ENCODE measurements at places on chromosomes 16 and 17. TPM values are rescaled to one million over a fixed set of nuclear protein-coding genes. Genes with fewer than 3 reads are reported as not detected.

TSPOAP1 gene
- 8.4 TPM for polyA plus RNA-seq

HID1 gene
- polyA plus RNA-seq: 0.34 TPM

ACSM2A gene
- not detected for polyA plus RNA-seq

KCNG4 gene
- not detected for polyA plus RNA-seq

SLFN14 gene
- polyA plus RNA-seq: 0.10 TPM

TBC1D3G gene
- polyA plus RNA-seq: not detected

C1QL1 gene
- 0.20 TPM for polyA plus RNA-seq

CACNA1G gene
- not detected for polyA plus RNA-seq

- H3K27ac ChIP-seq: peak overlapping the region; percentile 90
- H3K27me3 ChIP-seq: peaks cover 18% of the 10 kb centered on the region
- peak overlapping the region; percentile 74 for H3K4me3 ChIP-seq
- peak; percentile 64 for DNase-seq
Observed at GRCh38 chr17:78798695-78799559, 16.9 kb upstream of the CYTH1 start.

GRCh38 chr17:8946476-8946875 lies 19.0 kb downstream of the PIK3R5 start:
- peaks cover 82% of the 10 kb centered on the region for H3K4me1 ChIP-seq
- peaks cover 18% of the 10 kb centered on the region for H3K36me3 ChIP-seq
- DNase-seq: no peak
- peak overlapping the region; percentile 72 for H3K4me3 ChIP-seq
- H3K27ac ChIP-seq: peak overlapping the region; percentile 91

GRCh38 chr17:43907425-43907981 lies at the start of gene MPP2:
MPP2 (minus strand) TSS chr17:43907536; CDS start chr17:43904460, 3,076 bp downstream.
- H3K27me3 ChIP-seq: peaks cover 23% of the 10 kb centered on the region
- no peak for DNase-seq
- peak within 1 kb of the TSS; percentile 69 for H3K4me3 ChIP-seq
- peak within 1 kb of the TSS; percentile 26 for H3K27ac ChIP-seq
- H3K36me3 ChIP-seq: no peaks in the 10 kb centered on the region

GRCh38 chr16:64532691-64533090 lies 589.2 kb downstream of the CDH11 start:
- no peak for DNase-seq
- H3K27me3 ChIP-seq: no peaks in the 10 kb centered on the region
- H3K27ac ChIP-seq: no peak overlapping the region
- no peak overlapping the region for H3K4me3 ChIP-seq

DNA sequence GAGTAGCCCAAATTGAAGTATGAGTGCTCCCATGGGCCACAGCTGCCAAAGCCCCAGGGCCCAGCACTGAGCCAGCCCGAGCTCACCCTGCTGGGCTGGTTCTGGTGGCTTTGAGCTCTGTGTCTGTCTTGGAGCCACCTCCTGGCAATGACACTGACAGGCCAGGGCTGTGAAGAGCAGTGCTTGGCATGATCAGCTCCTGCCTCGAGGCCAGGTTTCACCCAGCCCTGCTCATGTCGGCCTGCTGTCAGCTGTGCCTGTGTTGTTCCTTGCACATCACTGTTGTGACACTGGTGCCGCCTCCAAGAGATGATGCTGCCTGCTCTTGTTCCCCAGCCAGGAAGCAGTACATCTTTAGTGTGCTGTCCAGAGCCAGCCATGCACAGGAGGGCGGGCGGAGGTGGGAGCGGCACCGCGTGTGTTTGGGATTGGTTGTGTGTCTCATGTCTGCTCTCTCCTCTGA lies 26.0 kb downstream of the PLD6 start:
- H3K36me3 ChIP-seq: peaks cover 23% of the 10 kb centered on the region
- H3K27me3 ChIP-seq: no peaks in the 10 kb centered on the region
- no peak overlapping the region for H3K4me3 ChIP-seq
- DNase-seq: no peak
- H3K27ac ChIP-seq: peak overlapping the region; percentile 90

GRCh38 chr17:27552276-27552732 lies 78.7 kb upstream of the LGALS9 start:
- no peak overlapping the region for H3K4me3 ChIP-seq
- H3K27me3 ChIP-seq: peaks cover 4% of the 10 kb centered on the region
- no peak for DNase-seq
- peaks cover 15% of the 10 kb centered on the region for H3K4me1 ChIP-seq
- H3K27ac ChIP-seq: no peak overlapping the region

GRCh38 chr17:37292429-37293139 lies 83.2 kb upstream of the C17orf78 start:
- H3K4me1 ChIP-seq: peaks cover 15% of the 10 kb centered on the region
- no peaks in the 10 kb centered on the region for H3K27me3 ChIP-seq
- DNase-seq: no peak

DNA sequence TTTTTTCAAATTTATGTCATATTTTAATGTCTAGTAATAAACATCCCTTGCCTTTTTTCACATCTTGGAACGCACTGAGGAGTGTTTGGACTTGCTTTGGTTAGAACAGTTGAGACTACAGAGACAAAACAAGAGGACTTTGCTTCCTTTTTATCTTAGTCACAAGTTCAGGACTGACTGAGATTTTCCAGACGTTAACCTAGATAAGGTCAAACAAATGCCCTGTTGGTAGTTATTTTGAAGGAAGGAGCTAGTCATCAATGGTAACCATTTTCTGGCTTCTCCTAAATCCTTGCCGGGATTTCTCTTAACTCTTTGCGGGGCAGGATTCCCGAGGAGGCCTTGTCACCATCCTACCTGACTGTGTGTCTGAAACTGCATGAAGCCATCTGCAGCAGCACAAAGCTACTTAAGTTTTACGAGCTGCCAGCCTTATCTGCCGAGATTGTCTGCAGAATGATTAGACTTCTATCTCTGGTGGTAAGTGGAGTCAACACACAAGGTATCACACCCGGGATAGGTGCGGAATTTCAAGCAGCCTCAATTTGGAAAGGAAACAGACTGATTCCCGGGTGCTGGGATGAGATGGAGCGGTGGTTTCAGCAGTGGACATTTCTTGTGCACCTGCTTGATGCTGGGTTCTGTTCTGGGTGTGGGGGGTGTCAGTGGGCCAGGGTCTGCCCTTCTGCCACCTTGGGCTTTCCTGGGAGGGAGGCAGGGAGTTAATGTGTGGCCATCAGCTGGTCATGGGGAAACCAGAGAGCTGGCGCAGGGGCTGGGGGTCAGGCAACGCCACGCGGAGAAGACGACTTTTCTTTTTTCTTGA lies 48.3 kb downstream of the RNF213 start:
- no peak overlapping the region for H3K27ac ChIP-seq
- H3K4me1 ChIP-seq: no peaks in the 10 kb centered on the region
- no peak overlapping the region for H3K4me3 ChIP-seq
- no peak for DNase-seq

- peaks cover 7% of the 10 kb centered on the region for H3K27me3 ChIP-seq
- H3K4me1 ChIP-seq: no peaks in the 10 kb centered on the region
- peaks cover 7% of the 10 kb centered on the region for H3K36me3 ChIP-seq
- H3K27ac ChIP-seq: no peak overlapping the region
Observed at GRCh38 chr17:9219631-9220397, 198.5 kb downstream of the NTN1 start.

DNA sequence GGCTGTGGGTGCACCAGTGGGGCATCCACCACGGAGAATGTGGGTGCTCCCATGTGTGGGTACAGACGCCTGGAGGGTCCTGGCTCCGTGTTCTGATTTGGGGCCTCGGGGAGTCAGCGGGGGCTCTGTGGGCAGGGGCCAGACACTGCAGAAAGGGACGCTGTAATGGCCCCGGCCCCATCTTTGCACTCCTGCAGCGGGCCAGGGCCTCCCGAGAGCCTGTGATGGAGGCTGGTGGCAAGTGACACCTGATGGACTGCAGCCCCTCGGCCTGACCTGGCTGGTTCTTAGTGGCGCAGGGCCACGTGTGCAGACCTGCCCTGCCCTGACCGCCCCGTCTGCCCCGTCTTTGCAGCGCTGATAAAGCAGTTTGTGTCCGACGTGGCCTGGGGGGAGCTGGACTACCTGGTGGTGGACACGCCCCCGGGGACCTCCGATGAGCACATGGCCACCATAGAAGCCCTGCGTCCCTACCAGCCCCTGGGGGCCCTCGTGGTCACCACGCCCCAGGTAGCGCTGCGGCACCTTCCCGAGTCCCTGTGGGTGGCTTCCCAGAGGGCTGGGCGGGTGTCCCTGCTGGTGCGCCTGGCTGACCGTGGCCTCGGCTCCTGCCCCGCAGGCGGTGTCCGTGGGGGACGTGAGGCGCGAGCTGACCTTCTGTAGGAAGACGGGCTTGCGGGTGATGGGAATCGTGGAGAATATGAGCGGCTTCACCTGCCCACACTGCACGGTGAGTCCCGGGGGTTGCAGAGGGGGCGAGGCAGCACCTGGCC lies 4.7 kb downstream of the NUBP2 start:
- peaks cover 3% of the 10 kb centered on the region for H3K27me3 ChIP-seq
- H3K36me3 ChIP-seq: peaks cover 5% of the 10 kb centered on the region
- no peak overlapping the region for H3K27ac ChIP-seq
- no peak overlapping the region for H3K4me3 ChIP-seq
- DNase-seq: no peak

DNA sequence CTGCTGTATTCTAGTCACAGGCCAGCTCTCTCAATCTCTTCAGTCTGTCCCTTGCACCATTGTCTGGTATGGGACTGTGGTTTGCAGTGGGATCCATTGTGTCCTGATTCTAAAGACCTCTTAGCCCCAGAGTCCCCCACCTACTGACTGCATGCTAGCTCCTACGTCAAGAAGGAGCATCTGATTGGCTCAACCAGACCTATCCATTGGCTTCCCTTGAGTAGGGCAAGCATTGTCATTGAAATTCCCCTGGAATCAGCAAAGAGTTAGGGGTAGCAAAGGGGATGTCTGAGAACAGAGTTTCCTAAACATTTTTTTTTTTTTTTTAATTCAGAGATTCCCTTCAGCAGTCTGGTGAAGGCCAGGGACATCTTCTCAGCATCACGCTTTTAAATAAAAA lies 175.3 kb upstream of the MPHOSPH6 start:
- H3K4me3 ChIP-seq: no peak overlapping the region
- no peak overlapping the region for H3K27ac ChIP-seq
- no peaks in the 10 kb centered on the region for H3K4me1 ChIP-seq
- H3K27me3 ChIP-seq: peaks cover 3% of the 10 kb centered on the region

GRCh38 chr17:63445065-63445464 lies 1.0 kb downstream of the CYB561 start:
- H3K4me3 ChIP-seq: peak overlapping the region; percentile 84
- H3K27me3 ChIP-seq: peaks cover 14% of the 10 kb centered on the region
- DNase-seq: no peak

- no peak for DNase-seq
- H3K4me1 ChIP-seq: no peaks in the 10 kb centered on the region
- peaks cover 19% of the 10 kb centered on the region for H3K36me3 ChIP-seq
- no peak overlapping the region for H3K4me3 ChIP-seq
- H3K27ac ChIP-seq: no peak overlapping the region
Observed at GRCh38 chr17:633133-633532, 81.5 kb downstream of the VPS53 start.

DNA sequence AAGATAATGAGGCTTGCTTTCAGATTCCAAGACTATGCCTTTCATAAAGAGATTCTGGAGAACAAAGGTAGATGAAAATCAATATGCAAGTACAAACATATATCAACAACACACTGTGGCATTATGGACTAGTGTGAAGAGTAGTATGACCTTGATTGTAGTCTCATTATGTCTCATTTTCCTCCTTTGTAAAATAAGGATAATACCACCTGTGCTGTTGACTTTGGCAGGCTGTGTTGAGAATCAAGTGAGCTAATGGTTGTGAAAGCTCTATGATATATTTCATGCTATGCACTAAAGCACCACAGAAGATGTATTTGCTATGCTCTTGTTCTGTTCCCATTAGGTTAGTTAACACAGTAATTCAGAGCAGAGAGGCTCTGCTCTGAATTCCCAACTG lies 78.5 kb upstream of the NACA2 start:
- H3K27ac ChIP-seq: no peak overlapping the region
- no peaks in the 10 kb centered on the region for H3K27me3 ChIP-seq
- no peaks in the 10 kb centered on the region for H3K4me1 ChIP-seq
- DNase-seq: no peak

DNA sequence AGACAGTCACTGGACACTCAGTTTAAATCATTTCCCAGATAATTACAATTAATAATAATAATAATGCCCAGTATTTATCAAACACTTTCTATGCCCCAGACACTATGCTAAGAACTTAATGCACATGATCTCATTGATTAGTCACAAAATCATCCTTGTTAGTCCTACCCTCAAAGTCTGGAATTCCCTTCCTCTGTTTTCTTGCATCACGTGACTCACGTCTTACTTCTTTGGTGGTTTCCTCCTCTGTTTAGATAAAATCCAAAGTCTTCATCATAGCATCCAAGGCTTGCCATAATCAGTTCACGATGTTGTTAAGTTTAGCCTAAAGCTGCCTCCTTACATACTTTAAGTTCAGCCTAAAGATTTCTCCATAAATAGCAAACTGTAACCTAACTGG lies 471.9 kb downstream of the PMP22 start:
- H3K27me3 ChIP-seq: no peaks in the 10 kb centered on the region
- H3K27ac ChIP-seq: no peak overlapping the region
- H3K4me1 ChIP-seq: no peaks in the 10 kb centered on the region
- H3K36me3 ChIP-seq: no peaks in the 10 kb centered on the region
- no peak for DNase-seq

DNA sequence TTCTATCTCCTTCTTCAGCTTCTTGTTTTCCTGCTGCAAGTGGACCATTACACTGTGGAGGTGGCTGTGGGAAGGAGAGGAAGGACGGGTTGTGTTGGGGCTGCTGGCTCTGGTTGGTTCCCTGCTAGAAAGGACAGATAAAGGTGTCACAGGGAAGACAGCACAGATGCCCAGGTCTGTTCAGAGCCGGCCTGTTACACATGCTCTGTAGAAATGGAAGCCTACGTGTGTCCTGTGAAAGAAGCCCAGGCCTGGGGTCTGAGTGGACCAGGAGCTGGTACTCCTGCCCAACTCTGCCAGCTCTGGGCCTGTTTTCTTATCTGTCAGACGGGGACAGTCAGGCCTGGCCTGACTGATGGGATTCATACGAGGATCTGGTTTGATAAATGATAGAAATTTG lies 26.4 kb downstream of the DHX38 start:
- DNase-seq: no peak
- H3K36me3 ChIP-seq: no peaks in the 10 kb centered on the region
- no peak overlapping the region for H3K4me3 ChIP-seq
- no peak overlapping the region for H3K27ac ChIP-seq

GRCh38 chr16:89691231-89691985 lies 4.9 kb downstream of the CDK10 start:
- DNase-seq: no peak
- H3K27me3 ChIP-seq: peaks cover 13% of the 10 kb centered on the region
- peaks cover 9% of the 10 kb centered on the region for H3K36me3 ChIP-seq

DNA sequence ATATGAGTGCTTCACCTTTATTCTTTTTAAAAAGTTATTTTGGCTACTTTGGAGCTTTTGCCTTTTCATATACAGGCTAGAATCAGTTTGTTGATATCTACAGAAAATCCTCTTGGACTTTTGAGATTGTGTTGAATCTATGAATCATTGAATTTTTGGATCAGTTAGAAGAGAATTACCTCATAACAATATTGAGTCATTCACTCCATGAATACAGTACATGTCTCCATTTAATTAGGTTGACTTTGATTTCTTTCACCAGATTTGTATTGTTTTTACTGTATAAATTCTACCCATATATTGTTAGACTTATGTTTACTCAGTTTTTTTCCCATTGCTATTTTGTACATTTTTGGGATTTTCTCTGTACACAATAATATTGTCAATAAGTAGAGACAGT lies 54.4 kb downstream of the TAOK1 start:
- H3K27ac ChIP-seq: no peak overlapping the region
- no peak for DNase-seq
- peaks cover 28% of the 10 kb centered on the region for H3K4me1 ChIP-seq
- H3K36me3 ChIP-seq: no peaks in the 10 kb centered on the region
- no peak overlapping the region for H3K4me3 ChIP-seq
- no peaks in the 10 kb centered on the region for H3K27me3 ChIP-seq

Data from immature natural killer cell (primary cell).